ENCODE measurements at places on chromosomes 3 and 15. TPM values are rescaled to one million over a fixed set of nuclear protein-coding genes. Genes with fewer than 3 reads are reported as not detected.

The HCLS1 gene
- 318 TPM for total RNA-seq

The AGBL1 gene
- not detected for total RNA-seq

The OCA2 gene
- not detected for total RNA-seq

DNA sequence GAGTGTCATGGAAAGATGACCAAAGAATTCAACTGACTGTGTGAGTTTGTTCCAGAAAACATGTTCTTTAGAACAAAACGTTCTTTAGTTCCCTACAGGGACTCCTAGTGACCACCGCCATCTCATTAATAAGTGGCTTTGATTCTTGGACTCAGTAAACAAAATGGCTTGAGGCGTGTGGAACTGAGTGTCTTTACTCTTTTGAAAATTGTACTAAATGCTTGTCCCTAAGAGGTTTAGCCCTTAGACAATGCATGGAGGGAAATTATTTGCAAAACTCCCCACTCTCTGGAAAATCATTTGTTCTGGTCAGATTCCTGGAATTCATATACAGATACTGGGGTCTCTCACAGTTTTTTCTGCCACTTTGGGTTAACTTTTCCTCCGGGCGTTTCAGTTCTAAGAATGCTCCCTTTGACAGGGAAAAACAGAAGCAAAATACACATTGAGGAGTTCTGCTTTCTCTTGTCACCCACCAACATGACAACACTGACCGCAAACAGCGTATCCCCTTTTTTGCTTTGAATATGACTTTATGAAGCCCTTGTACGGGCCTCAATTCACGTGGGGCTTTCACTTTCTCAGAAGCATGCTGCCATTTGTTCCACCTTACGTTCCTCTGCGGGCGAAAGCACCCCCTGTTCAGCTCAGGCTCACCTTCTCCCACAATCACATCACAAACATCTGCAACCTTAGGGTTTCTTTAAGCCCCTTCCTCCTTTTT lies 15.3 kb upstream of the NRROS start:
- no peak for DNase-seq

DNA sequence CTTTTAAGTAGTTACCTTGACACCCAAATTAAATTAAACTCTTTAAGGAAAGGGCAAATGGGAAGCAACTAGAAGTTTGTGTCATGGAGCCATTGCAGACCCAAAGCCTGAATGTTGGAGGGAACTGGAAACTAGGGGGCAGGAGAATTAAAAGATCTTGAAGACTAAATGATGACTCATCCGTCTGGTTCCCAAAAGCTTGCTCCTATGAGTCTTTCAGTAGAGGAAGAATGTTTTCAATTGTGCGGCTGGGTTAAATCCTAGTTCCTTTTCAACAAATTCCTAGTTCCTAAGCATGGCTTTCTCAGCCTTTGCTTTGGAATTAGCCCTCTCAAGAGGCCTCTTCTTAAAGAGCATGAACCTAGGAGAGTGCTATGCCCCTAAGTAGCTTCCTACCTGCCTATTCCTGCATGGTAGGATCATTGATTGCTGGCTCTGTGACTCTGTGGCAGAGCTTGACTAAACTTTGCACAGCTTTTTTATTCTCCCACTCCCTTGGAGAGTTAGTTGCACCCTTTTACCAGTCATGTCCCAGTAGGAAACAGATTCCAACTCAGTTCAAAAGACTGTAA lies 17.7 kb downstream of the CLEC3B start:
- no peak for DNase-seq

- peak; percentile 62 for DNase-seq
These were observed 3.2 kb downstream of the AEN start for GRCh38 chr15:88624156-88624970.

- DNase-seq = no peak
These were observed 37.1 kb downstream of the ADAMTS9 start for GRCh38 chr3:64650715-64651114.

GRCh38 chr15:89839167-89839810 lies 24.6 kb upstream of the ANPEP start:
- DNase-seq = no peak

DNA sequence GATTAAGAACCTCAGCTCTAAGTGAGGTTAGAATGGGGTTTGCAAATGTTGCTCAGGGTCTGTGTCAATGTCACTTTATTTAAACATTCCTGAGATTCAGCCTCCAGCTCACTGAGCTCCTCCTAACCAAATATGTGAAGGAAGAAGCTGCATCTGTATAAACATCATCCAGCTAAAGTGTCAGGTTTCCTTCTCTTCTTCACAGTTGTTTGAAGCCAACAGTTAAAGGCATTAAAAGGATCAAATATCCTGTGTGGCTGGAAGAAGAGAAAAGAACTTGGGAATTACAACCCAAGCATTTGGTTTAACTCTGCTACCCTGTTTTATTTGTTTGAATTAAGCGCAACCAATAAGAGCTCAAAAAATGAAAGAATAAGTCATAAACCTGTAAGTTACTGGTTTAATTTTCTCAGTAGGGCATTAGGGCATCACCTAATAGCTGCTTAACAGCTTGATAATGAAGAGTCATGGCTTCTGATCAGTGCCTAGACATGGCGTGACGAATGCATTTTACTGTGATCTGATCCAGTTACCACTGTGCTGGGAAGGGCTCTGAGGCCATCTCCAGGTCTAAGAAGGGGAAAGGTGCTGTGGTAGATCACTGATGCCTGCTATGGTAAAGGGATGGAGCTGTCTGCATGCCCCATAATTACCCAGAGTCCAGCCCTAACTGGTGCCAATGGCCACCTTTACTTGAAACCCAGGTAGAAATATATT lies 165.7 kb upstream of the TSC22D2 start:
- no peak for DNase-seq

DNA sequence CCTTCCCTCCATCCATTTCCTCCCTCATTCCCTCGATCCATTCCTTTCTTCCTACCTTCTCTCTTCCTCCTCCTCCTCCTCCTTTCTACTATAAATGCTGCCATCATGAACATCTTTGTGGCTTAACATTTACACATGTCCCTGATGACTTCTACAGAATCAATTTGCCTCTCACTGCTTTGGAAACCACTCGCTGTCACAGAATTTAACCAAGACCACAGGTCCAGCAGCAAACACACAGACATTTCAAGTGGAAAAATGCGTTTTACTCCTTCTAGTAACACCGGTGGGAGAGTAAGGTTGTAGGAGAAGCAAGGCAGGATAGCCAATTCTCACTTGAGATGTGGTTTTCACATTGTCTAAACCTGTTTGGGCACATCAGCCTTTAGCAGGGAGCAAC lies 101.4 kb upstream of the LRIG1 start:
- no peak for DNase-seq

DNA sequence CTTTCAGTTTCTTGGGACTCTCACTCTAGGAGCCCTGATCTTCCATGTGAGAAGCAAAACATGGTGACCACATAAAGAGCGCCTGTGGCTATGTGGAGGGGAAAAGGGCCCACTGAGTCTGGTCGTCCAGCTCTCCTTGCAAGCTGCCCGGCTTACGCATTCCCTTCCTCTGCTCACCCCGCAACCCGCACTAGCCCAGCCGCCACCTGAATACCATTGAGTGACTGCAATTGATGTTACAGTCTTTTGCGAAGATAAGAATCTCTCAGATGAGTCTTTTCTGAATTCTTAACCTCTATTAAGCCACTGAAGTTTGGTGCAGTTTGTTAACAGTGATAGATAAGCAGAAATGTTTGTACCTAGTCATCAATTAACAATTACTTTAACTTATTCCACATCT lies 589.0 kb upstream of the DPPA4 start:
- no peak for DNase-seq

GRCh38 chr3:155736381-155736780 lies 8.5 kb downstream of the PLCH1 start:
- DNase-seq = no peak

GRCh38 chr3:78090382-78090781 lies 1050.5 kb downstream of the ROBO2 start:
- DNase-seq = no peak

- no peak for DNase-seq
These were observed 108.9 kb downstream of the ATG7 start for GRCh38 chr3:11381141-11381540.

- DNase-seq = no peak
These were observed 310.1 kb downstream of the UACA start for GRCh38 chr15:70453238-70453637.

DNA sequence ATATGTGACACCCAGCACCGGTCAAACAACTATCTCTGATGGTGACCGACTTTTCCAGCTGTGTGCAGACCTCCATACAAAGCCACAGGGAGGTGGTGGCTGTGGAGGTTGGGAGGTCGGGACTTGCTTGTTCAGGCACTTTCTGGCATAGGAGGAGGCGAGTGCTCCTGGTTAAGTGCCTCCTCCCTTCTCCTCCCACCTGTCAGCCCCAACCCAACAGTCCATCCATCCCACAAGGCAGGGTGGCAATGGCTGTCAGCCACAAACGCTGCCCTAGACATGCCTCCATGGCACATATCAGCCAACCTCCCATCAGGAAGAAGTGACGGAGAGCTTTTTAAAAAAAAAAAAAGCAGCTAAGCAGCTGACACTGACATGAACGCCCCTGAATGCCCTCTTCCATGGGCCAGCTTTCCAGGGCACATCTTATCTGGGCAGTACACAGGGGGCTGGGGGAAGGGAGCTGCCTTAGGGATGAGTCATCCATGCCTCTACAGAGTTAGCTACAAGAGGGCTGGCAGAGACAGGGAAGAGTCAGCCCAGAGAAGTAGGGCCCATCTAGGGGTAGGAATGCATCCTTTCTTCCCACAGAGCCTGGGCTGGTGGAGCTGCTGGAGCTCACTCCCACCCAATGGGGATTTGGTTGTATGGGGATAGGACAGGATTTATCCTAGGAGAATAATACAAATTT lies 41.2 kb downstream of the CCDC12 start:
- no peak for DNase-seq

DNA sequence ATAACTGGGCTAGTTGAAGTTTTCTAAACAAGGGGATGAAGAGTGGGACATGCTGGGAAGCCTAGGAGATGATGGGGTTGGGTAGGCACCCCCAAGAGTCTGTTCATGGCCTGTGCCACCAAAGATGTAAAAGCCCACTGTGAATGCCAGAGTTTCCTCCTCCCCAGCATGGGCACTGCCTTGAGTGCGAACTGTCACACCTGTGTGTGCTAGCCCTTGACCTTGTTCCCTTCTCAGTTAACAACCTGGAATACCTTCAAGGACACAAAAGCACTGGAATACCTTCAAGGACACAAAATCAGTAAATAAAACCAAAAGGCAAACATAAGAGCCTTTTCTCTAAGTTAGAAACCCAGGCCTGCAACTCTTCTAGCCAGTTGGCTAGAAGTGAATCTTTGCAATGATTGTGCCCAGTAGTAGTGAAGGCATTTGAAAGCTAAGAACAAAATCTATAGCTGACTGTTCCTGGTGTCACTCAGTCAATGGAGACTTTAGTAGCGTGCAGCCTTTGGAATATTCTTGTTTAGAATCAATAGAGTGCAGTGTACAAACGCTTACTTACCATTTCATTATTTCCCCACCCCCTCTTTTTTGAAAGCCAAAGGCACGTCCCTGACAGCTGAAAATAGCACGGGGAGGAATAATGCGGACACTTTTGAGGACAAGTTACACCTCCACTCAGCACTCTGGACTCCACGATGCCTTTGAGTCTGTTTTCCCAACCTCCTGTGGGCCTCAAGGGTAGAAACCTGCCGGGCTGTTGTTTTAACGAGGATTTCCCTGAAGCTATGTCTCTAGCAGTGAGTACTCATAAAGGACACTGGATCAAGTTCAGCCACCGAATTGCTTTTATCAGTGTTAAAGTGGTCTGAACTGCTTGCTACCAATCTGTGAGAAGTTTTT lies 24.2 kb downstream of the PSMD6 start:
- DNase-seq = no peak

DNA sequence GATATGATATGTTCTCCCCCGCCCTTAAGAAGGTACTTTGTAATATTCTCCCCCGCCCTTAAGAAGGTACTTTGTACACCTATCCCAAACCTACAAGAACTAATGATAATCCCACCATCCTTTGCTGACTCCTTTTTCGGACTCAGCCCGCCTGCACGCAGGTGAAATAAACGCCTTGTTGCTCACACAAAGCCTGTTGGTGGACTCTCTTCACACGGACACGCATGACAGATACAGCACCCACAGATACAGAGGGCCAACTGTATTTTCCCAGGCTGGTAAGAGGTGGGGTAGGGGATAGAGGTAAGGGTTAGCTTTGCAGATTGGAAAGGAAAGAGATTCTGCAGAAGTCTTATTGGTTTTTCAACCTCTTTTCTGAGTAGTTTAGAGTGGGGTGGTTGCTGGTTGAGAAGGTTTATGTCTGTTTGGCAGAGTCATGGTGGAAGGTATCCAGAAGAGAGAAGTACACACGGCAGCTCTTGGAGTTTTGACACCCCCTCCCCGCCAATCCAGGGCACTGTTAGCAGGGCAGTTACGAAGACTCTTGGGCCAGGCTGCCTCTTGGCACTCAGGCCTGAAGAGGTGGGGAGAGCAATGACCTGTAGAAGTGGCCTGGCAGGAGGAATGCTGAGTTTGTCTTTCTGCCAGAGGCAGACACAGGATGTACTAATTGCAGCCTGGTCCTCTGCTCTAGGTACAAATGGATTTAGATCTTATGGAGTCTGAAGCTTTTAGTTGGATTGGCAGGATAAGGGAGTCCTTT lies 36.0 kb upstream of the IDH2 start:
- DNase-seq = no peak

DNA sequence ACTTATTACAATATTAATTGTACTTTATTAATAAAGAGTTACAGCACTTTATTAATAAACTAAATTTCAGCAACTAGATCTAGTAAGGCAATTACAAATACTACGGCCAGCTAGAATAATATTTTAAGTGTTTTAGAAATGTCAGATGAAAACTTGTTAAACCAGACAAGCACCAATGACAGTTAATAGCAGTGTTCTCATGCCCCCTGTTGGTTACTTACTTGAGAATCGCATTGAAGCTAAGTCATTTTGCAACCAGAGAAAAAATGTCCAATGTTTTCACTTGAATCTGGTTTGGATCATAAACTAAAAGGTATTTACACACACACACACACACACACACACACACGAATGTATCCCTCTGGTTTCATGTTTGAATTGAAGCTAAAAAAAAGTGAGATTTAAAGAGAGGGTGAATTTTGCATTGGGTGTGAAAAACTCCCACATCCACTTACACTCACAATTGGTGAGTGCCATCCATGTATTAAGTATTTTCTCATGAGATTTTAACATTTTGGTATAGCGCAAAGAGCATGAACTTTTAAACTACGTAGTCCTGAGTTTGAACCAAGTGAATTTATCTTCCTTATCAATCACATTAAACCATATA lies 347.7 kb downstream of the ZBBX start:
- no peak for DNase-seq

Data from activated naive CD8-positive, alpha-beta T cell treated with anti-CD3 and anti-CD28 coated beads, Interleukin-2, amount 10 ng/mL, durations not matched to agents 7 days and 5 days (primary cell).